ENCODE measurements at places on chromosomes 3 and 15.

- no peak for DNase-seq
Observed at GRCh38 chr3:132038198-132038825, 3.5 kb upstream of the CPNE4 start.

- DNase-seq: no peak
Observed at GRCh38 chr15:57703387-57703786, 3.1 kb upstream of the POLR2M start.

DNA sequence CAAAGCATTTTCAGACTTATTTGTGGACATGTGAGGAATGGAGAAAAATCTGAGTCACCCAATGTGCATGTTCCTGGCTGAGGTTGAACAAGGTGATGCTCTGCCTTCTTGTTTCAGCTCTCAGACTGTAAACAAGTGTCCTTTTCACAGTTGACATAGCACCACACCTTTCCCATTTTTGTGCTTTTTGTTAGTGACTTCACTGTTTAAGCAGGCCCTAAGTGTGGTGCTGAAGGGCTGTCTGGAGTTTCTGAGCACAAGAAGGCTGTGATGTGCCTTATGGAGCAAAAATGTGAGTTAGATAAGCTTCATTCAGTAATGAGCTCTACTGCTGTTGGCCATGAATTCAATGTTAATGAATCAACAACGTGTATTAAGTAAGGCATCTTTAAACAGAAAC, 20.4 kb downstream of the ABI3BP start:
- no peak for DNase-seq

DNA sequence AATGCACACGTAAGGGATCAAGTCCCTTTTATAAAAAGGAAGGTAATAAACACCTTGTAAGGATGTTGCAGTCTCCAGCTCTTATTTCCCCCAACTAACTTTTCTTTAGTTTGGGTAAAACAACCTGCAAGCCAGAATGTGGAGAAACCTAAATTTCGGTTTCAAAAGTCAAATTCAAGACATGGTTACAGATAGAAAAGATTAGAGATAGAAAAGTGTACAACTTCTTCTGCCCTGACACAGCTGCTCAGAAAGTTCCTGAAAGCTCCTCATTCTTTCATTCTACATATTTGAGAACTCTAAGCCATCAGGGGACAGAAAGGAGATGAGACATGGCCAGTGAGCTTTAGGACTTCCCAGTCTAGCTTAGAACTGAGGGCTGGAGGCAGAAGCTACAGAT, 574.9 kb downstream of the DIPK2A start:
- DNase-seq: no peak

DNA sequence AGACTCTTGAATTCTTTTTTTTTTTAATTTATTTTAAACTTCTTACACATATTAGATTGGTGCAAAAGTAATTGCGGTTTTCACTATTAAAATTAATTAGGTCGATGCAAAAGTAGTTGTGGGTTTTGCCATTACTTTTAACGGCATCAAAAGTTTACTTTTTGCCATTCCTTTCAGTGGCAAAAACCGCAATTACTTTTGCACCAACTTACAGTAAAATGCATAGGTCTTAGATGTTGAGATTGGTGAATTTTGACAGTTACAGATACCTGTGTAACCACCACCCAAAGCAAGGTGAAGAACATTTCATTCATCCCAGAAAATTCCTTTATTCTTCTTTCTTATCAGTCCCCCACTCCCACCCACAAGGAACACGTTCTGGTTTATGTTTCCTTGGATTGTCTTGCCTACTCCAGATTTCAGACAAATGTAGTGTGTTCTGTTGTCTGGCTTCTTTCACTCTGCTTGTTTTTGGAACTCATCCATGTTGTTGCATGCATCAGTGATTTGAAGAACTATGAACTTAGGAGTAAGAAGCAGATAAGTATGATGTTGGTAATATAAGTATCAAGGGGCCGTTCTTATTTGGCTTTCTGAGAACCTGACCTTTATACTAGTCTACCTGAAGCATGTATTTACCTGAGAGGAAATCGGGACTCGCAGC, 198.4 kb upstream of the UBE2E1 start:
- DNase-seq: no peak

DNA sequence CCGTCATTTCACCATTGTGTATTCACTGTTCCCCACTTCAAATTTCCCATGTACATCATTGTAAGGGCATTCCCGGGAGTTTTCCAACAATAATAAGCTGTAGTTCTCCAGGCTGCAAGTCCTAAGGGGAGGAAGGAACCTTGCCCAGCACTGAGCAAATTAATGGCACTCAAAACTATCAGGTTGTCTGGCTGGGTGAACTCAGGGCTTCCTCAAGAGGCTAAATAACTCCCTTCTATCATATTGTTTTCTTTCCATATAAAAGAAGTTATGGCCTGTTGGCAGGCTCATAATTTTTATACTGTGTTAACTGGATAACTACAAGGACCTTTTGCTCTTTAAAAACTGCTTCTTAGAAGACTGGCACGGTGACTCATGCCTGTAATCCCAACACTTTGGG, 71.4 kb downstream of the SEMA6D start:
- no peak for DNase-seq

DNA sequence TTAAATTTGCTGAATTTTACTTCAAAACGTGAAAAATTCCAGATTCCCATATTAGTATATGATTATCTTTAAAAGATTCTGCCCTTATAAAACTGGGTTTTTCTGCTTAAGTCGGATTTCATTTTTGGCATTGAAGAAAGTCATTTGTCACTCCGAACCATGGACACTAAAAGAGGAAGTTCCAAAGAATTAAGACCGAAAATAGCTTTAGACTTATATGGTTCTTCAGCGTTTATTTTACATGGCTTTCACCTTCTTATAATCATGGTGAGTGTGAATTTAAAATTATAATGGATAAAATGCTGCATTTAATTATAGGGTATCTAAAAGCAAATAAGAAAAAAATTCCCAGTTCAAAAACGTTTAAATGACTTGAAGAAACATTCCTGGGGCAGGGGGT, 1.0 kb downstream of the C3orf38 start:
- no peak for DNase-seq

DNA sequence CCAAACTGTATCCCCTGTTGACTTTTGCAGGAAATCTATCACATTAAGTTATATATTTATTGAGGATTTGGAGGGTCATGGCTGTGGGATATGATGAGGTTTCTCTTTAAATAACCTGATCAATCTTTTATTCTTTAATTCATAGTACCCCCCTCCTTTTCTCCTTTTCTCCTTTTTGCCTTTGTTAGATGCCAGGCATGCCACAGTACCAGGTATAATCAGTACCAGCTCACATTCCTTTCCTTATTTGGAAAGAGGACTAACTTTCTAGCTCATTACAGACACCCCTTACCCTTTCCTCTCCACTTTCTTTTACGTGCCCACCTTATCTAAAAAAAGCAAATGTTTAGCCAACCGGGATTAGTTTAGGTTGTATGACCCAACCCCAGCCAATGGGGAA, 326.4 kb upstream of the NAALADL2 start:
- no peak for DNase-seq

GRCh38 chr3:102619361-102619760, 184.5 kb downstream of the ZPLD1 start:
- DNase-seq: no peak

- no peak for DNase-seq
Observed at GRCh38 chr3:69648126-69648525, 91.1 kb upstream of the MITF start.

- DNase-seq: no peak
Observed at GRCh38 chr3:120057626-120058025, 36.6 kb downstream of the GSK3B start.

- DNase-seq: no peak
Observed at GRCh38 chr3:12509466-12509865, 25.2 kb downstream of the TSEN2 start.

DNA sequence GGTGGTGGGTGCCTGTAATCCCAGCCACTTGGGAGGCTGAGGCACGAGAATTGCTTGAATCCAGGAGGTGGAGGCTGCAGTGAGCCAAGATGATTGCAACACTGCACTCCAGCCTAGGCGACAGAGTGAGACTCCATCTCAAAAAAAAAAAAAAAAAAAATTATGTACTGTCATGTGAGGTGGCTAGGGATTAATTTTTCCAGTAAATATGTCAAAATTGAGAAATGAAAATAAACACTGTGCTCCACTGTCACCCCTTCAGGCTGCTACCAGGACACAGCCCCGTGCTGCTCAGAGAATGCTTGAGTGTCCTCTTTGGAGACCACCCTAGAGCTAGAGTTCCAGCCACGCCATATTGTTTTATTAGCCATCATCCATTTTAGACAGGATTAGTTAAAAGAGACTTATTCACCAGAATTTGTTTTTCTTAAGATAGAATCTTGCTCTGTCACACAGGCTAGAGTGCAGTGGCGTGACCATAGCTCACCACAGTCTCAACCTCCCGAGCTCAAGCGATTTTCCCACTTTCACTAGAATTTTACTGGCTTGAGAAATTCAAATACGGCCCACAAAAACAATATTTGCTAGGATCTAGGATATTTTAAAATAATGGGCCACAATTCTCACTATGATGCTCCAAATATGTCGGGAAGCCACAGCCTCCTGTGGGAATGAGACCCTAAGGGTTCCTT, 642 bp downstream of the CD80 start:
- DNase-seq: no peak

GRCh38 chr3:131018970-131019369, 7.7 kb downstream of the ASTE1 start:
- DNase-seq: no peak

DNA sequence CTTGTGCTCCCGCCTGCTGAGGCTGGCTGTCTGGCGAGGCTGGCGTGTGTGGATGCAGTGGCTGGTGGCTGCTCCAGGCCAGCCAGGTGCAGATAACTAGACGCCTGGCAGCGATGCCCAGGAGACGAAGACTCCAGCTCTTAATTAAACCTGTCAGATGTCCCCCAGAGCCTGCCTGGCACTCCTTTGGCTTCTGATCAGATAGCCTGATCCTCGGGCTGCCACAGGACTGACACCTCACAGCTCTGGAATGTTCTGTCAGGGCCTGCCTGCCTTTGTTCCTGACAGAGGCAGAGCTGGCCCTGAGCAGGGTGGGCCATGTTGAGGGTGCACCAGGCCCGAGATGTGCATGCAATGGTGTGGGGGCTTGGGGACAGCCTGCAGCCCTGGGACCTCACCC, 36.5 kb downstream of the PLXNA1 start:
- no peak for DNase-seq

- DNase-seq: no peak
Observed at GRCh38 chr3:174541708-174542315, 317.3 kb upstream of the NAALADL2 start.

GRCh38 chr15:70375006-70375431, 277.3 kb upstream of the TLE3 start:
- no peak for DNase-seq

DNA sequence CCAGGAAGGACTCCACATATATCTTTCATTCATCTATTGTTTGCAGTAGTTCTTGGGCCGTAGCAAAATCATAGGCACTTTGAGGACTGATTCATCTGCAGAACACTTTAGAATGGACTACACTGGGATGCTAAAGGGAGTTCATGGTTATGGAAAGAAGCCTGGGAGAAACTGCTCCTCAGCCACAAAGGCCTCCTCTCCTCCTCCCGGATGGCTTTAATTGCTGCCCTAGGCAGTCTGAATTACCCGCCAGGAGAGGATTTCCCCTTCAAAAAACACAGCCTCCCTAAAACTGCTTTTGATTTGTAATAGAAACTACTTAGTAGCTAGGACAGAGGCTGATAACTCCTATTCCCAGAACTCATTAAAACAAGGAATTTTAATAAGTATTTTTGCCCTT, 4.6 kb downstream of the TMEM266 start:
- no peak for DNase-seq

- no peak for DNase-seq
Observed at GRCh38 chr3:142337994-142338393, 109.8 kb downstream of the XRN1 start.

DNA sequence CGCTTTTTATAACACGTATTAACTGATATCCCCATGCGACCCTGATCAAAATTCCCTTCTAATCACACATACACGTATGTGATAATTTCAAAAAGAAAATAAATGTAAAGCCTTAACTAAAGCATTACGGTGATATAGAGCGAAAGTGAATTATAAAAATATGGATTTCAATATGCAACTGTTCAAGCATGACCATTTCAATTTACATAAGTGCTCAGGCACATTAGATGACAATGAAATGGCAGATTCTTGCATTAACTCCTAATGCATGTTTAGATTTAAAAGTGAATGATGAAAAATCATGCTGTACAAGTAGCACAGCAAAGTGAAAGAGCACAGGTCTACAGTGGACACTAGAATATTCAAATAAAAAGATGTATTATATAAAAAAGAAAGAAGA, 140.1 kb downstream of the MYLK start:
- DNase-seq: no peak

GRCh38 chr3:136612512-136612911, 139.7 kb downstream of the STAG1 start:
- DNase-seq: no peak

GRCh38 chr3:182782149-182782548, 11.2 kb upstream of the ATP11B start:
- no peak for DNase-seq

DNA sequence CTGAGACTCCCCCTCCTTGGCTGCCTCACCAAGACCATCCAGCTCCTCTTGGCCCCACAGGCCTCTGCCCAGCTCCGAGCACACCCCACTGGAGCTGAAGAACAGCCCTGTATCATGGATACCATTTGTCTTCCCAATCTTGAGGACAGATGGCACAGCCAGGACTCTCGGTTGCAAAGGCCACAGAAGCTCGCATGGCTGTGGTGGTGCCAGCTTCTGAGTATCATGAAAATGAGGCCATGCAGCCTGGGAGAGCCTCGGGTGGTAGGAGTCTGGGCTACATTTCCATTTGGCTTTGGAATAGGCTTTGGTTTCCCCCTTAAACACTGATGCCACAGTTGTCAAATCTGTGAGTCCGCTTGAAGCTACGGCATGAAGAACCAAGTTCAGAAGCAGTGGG, 106.6 kb downstream of the SEMA5B start:
- DNase-seq: no peak

- DNase-seq: no peak
Observed at GRCh38 chr3:117939425-117940027, 1095.1 kb downstream of the IGSF11 start.

- DNase-seq: no peak
Observed at GRCh38 chr3:21188459-21188858, 562.6 kb downstream of the ZNF385D start.

All from stimulated activated CD4-positive, alpha-beta T cell treated with anti-CD3 and anti-CD28 coated beads, Interleukin-1b, Interleukin-23, amount 100 ng/mL, for 4 hours (primary cell).